ENCODE measurements at places on chromosomes 7 and 10.

DNA sequence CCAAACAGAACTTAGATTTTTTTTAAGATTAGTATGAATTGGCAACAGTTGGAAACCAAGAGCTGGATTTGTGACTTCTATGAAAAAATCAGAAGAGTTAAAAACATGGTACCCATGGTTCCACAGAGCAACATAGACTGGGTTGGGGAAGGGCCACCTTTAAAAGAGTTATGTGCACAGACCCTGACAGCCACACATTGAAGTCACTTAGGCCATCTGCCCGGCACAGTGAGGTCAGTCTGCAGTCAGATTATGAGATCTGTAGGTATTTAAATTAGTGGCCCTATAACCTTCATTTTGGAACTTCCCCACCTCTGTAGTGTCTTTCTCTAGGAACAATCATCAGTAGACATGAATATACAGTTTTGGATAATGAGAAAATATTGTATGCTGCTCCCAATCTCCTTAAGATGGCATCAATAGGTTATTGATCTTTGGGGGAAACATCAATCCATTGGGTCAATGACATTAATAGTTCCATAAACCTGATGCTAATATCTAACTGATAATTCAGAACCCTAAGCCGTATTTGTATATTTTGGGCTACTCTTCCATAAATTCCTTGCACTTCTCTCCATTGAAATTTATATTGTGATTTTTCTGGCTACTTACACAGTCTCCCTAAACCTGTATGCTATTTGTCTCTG, 7.0 kb downstream of the ANKRD1 start:
- no peak for DNase-seq

GRCh38 chr7:16918288-16918895, 36.6 kb upstream of the AGR3 start:
- DNase-seq: no peak

DNA sequence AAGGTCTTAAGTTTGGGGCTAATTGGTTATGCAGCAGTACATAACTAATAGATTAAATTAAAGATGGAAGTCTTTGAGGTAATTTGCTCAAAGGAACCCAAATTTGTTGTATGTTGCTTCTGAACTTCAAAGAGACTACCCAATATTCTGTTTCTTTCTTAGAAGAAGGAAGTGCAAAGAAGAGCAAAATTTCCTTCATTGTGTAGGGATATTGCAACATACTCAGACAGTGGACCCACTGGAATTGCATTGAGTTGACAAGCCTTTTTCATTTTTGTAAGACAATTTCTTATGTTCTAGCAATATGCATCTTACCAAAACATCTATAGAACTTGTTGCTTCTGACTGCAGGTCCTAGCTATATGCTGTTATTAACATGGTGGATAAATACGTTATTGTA, 527.8 kb downstream of the SH2D4B start:
- DNase-seq: no peak

DNA sequence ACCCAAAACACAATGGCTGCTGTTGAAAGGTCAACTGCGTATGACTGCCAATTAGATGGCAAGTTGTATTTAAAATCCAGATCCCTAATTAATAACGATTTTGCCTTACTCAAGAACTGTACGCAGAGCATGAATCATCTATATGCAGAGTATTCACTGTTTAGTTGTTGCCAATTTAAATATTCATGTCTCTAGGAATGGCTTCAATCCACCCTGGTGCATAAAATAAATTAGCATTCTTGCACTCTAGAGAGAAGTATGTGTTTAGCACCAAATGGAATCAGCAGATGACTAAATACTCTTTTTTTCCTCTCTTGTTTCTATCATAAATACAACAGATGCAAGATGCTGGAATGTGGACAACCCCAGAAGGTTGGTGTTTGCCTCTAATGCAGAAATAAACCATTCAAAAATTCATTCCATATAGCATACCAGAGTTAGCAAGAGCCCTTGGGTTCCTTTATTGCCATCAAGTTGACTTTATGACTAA, 320.3 kb downstream of the LRRTM3 start:
- DNase-seq: no peak

DNA sequence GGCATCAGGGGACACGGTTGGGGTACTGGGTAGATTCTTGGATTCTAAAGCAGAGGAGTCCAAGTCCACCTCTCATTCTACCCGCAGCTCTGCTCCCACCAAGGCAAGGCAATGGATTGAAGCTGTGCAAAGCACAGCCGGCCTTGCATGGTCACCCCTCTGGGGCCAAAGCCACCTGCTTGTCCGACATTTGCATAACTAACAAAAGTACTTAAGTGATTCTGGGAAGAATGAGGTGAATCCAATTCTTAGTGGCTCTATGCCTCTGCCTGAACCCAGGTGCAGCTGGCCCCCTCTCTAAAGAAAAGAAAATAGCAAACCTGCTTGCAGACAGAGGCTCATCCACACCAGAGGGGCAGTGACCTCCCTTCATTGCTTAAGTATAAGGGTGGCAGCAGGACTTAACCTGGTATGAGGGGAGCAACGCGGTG, 10.7 kb upstream of the COBL start:
- DNase-seq: no peak

DNA sequence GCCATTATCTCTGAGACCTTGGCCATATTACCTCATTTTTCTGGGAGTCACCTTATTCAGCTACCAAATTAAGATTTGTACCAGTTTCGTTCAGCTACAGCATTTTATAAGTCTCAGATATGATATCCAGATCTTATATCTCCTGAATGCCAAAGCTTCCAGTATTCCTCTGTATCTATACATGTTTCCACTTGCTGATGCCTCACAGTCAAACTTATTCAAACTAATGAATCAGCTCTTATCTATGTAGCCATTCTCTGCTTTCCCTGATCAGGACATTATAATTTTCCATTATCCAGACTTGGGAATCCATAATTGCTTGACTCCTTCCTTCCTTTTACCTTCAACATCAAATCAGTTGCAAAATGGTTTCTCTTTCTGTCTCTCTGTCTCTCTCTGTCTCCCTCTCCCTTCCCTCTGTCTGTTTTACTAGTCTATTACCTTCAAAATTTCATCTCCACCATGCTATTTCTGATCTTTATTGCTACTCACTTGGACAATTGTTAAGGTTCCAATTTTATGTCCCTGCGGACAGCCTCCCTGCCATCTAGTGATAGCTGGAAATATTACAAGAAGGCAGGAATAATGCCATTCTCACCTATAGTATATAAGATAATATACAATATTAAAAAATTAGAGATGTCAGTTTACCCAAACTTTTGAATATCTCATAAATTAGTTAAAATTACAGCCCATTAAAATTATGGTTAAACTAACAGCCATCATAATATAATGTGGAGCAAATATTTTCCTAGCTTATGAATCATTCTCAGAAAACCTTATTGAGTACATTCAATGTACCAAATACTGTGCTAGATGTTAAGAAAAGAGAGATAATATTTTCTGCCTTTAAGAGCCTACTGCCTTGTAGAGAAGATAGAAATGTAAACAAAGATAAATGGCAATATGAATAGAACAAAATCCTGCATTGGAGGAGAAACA, 89.8 kb downstream of the PCLO start:
- DNase-seq: no peak

DNA sequence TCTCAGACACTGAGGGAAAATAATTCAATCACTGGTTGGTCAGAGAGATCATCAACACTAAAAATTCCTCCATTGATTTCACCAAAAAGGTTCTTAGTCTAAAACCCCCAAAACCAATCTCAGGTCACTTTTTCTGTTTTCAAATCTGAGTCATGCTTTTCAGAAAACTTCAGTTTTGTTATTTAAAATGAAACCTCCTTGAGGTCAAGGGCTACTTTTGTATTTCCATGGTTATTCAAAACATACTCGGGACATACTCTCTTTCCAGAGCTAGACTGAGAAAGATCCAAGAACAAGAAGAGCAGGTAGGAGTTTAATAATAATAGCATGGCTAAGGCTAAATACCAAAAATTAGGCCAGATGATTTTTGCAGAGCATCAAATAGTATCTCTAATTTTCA, 152.8 kb downstream of the SDHAF3 start:
- no peak for DNase-seq

- peak; percentile 68 for DNase-seq
Observed at GRCh38 chr10:6136215-6137201, 47.7 kb downstream of the RBM17 start.

DNA sequence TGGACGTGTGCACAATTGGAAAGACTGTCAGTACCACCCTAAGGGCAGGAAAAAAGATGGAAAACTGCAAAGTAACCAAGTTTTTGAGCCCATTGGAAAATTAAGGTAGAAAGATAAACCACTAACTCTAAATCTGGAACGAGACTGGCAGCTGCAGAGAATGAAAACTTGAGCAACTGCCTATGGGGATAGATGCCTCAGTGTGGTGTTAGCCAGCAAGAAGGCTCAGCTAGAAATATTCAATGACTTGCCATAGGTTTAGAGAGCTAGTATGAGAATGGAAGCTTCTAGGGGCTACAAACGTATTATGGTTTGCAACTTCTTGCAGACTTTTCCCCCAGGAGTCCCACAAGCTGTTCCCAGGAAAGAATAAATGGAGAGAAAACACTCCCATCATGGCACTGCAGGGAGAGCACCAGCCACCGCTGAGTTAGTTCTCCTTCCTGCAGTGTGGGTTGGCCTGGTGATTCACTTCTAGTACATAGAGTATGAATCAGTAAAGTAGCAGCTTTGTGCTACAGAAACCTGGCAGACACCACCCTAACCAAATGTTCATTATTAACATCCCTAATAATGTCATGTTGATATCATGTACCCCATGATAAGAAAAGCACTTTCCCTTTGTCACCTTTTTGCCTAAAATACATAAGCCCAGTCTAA, 372.4 kb upstream of the VWC2 start:
- no peak for DNase-seq

- no peak for DNase-seq
Observed at GRCh38 chr7:80444811-80445210, 67.1 kb downstream of the GNAT3 start.

DNA sequence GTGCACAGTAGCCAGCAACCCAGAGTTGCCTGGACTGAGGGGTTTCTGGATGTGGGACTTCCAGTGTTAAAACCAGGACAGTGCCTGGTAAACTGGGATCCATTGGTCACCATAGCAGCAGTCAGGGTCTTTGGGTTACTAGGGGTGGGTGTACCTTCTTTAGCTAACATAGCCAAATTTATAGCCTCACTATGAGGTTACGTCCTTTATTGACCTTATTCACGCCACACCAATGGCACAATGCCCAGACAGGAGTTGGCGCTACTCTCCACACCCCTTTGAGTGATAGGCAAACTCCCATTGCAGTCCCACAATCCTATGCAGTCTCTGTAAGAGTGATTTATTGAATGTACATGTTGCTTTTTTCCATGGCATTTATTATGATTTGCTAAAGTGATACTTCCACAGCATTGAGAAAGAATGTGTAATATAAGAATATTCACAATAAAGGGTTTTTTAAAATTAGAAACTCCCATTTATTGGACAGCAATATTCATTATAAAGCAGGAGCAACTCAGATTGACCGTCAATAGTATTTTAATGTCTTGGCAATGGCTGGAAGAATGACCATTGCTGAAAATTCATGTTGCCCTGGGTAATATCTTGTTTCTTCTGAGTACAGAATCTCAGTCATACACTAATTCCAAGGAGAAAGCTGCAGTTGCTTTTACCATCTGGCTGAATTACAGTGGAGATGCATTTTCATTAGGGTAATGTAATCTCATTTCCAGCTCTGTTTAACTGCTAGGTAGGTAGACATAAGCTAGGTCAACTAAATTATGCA, 26.1 kb downstream of the IFIT5 start:
- no peak for DNase-seq

GRCh38 chr10:65040796-65041195, 1519.6 kb downstream of the REEP3 start:
- DNase-seq: no peak

DNA sequence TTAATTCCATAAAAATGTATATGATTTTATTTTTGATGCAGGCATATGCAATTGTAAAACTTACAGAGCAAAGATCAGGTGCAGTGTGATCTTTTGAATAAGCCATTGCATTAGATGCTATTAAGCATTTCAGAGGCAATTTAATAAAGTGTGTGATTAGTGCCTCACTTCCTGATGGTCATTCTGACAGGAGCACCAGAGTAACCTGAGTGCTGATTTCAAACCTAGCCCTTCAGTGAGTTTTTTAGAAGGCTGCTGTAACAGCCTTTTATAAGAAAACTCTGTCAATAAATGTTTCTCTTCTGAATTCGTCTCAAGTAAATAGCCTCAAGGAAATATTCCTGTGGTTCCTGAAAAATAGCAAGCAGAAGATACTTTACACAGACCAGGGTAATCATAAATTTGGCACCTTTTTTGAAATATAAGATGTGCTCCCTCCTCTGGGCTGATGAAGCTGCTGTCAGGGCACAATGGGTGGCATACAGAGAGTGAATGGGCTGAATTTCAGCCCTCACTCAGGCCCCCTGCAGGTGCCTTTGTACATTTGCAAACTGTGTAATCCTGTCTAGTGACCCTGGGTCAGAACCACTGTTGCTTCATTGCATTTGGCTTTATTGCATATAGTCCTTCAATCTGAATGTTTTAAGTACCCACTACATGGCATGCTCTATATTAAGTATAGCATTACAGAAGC, 193.7 kb upstream of the CSTF2T start:
- no peak for DNase-seq

- DNase-seq: no peak
Observed at GRCh38 chr7:36985866-36986400, 261.6 kb upstream of the AOAH start.

DNA sequence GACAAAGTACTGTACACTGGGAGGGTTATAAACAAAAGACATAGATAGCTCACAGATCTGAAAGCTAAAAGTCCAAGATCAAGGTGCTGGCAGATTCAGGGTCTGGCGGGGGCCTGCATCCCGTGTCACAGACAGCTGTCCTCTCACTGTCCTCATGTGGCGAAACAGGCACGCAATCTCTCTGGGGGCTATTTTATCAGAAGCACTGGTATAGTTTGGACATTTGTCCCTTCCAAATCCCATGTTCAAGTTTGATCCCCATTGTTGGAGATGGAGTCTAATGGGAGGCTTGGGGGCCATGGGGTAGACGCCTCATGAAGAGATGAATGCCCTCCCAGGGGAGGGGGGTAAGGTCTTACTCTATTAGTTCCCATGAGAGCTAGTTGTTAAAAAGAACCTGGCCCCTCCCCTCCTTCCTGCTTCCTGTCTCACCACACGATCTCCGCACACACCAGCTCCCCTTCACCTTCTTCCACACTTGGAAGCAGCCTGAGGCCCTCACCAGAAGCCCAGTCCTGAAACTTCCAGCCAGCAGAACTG, 72.5 kb upstream of the UCN3 start:
- DNase-seq: no peak

DNA sequence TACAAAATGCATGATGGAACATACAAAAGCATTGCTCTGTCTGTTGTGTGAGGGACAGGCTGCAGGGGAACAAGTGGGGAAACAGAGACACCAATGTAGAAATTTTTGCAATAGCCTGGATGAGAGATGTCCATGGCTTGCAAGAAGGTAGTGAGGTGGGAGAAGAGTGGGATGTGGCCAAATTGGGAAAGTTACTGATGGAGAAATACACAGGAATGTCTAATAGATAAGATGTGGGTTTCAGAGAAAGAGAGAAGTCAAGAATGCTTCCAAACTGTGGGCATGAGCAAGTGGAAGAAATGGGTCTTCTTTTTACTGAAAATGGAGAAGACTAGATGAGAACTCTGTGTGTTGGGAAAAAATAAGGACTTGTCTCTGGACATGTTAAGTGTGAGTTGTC, 592.7 kb downstream of the TNS3 start:
- no peak for DNase-seq

GRCh38 chr7:116521046-116521664, 3.7 kb upstream of the CAV1 start:
- DNase-seq: no peak

All from stimulated activated CD4-positive, alpha-beta T cell treated with anti-CD3 and anti-CD28 coated beads, Interleukin-4, amount 100 ng/mL, for 48 hours (primary cell).